CD4-positive, alpha-beta T cell treated with Interleukin-12 subunit alpha and Interleukin-12 subunit beta, for 1 hour (primary cell): ENCODE measurements at places on chromosomes 4 and X.

DNA sequence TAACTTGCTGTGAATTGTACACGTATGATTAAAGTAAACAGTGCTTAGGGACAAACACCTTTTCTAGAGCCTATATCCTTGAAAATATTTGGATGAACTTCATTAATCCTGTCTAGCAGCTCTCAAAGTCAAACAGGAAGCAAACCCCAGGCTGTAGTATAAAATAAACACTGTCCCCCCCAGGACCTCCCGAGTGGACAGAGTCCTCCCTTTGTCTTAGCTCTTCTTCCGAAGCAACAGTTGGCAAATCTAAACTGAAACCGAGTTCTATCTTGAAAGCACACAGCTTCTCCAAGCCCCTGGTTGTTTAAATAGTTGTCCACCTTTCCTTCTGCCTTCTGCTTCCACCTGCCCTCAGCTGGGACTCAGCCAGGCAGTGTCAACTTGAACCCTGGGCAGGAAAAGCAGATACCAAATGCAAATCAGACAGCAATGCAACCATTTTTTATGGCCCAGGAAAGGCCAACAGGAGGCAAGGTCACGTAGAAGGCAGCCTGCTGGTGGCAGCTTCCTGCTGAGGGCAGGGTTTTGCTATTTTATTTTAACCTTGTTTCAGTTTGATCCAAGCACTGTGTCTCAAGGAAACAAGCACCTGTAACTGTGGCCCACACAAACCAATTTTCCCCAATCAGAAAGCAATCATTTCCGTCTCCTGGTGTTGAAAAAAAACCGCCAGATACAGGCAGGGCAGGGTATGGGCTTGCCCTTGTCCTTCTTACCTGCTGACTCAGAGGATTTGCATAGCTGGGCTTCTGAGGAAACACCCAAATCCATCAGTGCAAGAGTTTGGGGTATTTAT, 110.3 kb upstream of the KIT start:
- DNase-seq, result no peak

GRCh38 chrX:18702362-18703195, 4.9 kb upstream of the PPEF1 start:
- no peak for DNase-seq

GRCh38 chr4:119729835-119730670, 101.4 kb upstream of the PDE5A start:
- DNase-seq, result no peak

DNA sequence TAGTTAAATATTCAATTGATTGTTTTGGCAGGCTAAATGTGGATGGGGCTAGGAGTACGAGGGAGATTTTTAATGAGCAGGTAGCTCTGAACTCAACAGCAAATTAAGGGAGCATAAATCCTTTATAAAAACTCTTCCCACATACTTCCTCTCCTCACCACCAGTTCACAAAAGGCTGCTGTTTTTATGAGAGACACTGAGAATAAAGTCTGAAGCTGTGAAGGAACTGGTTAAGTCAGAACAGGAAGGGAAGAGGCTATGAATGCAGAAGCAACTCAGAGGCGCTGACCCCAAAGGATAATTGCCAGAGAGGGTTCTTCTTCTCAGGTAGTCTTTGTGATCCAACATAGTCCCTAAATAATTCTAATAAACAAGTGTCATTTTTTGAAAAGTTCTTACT, 406.1 kb downstream of the GPM6A start:
- DNase-seq, result no peak

DNA sequence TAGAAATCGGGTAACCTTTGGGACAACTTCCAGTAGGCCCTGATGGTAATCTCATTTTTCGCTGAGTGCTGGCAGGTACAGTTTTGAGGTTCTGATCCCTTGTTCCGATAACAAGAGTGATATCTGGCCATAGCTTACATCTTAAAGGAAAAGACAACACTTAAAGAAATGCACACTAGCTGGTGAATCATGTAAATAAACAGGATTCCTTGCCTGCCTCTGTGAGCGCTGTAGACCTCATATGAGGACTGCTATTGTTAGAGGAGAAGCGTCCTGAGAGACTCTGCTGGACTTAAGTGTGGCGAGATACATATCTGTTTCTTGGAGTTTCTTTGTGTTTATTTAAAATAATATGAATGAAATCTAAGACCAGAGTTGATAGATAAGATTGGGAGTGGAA, 149.3 kb upstream of the SLC4A4 start:
- no peak for DNase-seq

- DNase-seq, result no peak
Observed at GRCh38 chr4:11423465-11423864, 5.2 kb downstream of the HS3ST1 start.

- no peak for DNase-seq
Observed at GRCh38 chr4:52884994-52885393, 22.9 kb downstream of the RASL11B start.

DNA sequence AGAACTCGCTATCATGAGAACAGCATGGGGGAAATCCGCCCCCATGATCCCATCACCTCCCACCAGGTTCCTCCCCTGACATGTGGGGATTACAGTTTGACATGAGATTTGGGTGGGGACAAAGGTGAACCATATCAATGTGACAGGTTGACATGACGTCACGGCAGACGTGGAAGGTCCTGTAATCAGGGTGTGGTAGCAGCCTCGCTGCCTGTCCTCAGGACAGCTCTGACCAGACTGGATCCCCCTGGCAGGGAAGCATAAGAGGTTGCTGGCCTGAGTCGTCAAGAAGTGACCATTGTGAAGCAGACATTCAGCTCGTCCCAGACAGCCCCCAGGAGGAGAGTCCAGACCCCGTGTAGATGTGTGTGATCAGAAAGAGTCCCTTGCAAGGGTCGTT, 104.6 kb downstream of the TNIP2 start:
- DNase-seq, result no peak

GRCh38 chrX:20197641-20198210, 56.1 kb upstream of the EIF1AX start:
- no peak for DNase-seq

- DNase-seq, result no peak
Observed at GRCh38 chr4:1785592-1785991, 7.5 kb upstream of the FGFR3 start.

DNA sequence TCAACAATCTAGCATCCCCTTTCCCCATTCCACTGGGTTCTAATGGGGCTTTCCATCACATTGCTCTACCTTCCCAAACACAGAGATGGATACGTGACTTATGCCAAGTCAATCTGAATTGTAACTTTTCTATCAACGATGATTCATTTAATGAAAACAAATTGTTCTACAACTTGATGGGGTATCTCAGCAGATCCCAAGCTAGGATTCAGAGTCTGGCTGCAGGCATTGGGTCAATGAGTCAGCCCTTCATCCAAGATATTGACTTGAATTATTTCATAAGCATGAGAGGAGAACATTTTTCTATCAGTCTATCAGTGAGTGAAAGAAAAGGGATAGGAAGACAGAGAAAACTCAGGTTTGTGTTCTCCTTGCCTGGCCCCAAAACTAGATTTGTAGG, 15.0 kb upstream of the HPGDS start:
- no peak for DNase-seq

GRCh38 chrX:39296472-39296871, 495.2 kb downstream of the MID1IP1 start:
- no peak for DNase-seq

GRCh38 chr4:4853371-4853823, 6.1 kb upstream of the MSX1 start:
- DNase-seq, result no peak

DNA sequence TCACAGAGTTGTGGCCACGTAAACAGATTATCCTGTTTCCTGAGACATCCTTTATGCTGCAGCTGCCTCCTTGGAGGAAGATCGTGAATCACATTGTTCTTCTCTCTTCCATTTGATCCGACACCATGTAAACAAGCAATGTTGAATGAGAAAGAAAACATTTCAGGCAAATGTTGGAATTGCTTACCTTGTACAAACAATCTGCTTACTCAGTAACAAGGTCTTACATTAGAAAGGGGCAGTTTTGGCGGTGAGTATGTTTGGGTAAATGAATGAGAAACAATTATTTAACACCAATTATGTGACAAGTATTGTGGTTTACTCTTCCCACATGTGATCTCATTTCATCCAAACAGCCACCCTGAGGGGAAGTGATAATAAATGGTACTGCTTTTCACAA, 637.8 kb downstream of the RAB28 start:
- no peak for DNase-seq

DNA sequence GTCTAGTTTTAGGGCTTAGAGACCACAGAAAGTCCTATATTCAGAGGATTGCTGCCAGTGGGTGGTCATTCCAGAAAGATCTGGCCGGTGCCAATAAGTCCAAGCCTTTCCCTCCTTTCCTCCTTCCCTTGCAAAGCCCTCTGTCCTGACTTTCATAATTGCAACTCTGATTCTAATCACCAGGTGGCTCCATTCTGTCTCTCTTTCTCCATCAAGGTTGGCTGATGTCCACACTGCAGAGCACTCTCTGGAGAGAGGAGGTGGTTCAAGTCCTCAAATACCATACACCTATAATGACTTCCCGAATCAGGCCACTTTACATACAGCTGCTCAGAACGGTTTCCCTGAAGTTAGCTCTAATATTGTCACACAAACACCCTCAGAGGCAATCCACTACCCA, 22.4 kb upstream of the ARMCX4 start:
- no peak for DNase-seq

GRCh38 chrX:96994093-96994492, 110.4 kb downstream of the RPA4 start:
- DNase-seq, result no peak

GRCh38 chr4:176077561-176077960, 11.9 kb downstream of the WDR17 start:
- no peak for DNase-seq

DNA sequence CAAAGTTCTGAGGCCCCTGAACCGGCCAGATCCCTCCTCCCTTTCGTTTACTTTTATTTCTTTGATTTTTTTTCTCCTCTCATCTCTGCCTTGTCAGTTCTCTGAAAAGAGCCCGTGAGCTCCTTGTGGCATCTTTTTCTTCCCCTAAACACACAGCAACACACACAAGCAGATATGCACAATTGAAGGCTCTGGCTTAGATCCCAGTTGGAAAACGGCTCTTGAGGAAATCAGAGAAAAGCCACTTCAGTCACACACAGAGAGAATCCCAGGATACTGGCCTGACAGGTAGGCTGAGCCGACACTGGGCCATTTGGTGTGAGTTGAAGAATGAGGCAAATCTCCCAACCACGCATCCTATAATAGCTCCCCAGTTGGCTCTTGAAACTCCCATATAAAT, 12.9 kb downstream of the DIPK2B start:
- no peak for DNase-seq

GRCh38 chr4:134624365-134624764, 422.8 kb upstream of the PABPC4L start:
- DNase-seq, result no peak

DNA sequence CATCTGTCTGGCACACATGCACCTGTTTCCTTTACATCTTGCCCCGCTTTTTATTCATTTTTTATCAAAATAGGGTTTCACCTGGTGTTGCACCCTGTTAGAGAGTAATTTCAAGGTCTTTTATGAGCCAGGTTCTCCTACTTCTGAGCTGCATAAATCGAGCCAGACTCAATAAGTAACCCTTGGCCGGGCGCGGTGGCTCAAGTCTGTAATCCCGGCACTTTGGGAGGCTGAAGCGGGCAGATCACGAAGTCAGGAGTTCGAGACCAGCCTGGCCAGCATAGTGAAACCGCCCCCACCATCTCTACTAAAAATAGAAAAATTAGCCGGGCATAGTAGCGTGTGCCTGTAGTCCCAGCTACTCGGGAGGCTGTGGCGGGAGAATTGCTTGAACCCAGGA, 1.0 kb upstream of the PPP2R3B start:
- DNase-seq, result no peak

GRCh38 chr4:140799686-140800225, 43.6 kb upstream of the TBC1D9 start:
- no peak for DNase-seq

DNA sequence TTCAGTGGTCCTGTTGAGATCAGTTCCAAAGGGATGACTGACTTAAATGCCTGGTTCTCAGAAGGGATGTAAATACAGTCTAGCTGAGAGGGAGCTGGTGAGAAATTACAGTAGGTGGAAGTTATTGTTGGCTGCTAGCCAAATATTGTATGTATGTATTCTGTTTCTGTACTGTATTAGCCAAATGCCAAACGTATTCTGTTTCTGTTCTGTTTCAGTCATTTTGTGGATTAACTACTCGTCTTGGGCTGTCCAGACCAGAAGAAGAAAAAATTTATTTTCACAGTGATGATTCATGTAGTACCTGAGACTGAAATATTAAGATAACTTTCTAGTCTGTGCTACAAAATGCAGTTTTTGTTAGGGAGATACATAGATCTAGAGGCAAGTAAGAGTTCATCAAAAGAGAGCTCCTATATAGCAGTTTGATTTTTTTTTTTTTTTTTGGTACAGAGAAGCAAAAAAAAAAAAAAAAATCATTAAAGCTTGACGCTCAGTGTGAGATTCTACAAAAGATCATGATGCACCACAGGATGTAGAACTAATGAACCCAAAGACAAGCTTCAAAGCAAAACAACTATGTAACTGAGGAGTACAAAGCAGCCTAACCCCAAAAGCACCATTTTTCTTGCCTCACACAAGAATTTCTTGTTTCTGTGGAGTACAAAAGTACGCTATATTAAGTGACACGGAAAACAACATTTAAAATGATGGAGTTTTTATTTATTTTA, 54.8 kb downstream of the CASP6 start:
- peak; percentile 75 for DNase-seq

DNA sequence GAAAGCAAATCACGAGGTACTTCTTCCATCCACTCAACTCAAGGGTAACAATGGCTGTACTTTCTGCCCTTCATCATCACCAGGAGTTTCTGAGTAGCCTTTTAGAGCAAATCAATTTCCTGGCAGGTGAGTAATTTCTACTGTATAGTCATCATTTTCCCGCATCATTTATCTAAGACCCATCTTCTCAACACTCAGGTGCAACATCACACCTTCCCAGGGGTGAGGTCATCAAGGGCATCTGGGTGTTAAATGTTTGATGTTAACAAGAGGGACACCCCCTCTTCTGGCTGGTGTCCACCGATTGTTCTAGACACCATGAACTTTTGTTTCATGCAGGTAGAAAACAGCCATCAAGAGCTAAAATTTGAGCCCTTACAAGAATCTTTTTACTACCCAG, 313.4 kb upstream of the MAGEB2 start:
- DNase-seq, result no peak

- no peak for DNase-seq
Observed at GRCh38 chr4:170672381-170672965, 582.7 kb upstream of the AADAT start.

GRCh38 chr4:37799941-37800554, 26.4 kb upstream of the PGM2 start:
- DNase-seq, result no peak

DNA sequence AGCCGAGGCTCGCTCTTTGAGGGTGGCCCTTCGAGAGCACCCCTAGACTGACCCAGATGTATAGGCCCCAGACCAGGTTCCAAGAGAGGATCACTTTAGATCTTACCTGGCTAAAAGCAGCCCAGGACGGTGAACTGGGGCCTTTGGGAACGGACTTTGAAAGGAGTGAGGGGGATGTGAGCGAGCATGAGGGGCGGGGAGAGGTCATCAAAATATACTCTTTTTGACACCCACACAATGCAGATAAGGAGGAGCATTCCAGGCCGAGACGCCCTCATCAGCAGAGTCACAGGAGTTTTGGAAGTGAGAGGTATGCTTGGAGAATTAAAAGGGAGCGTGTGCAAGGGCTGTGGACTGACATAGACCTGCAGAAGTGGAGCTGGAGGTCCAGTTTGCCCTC, 528 bp downstream of the NSDHL start:
- no peak for DNase-seq
